Activated CD4-positive, alpha-beta T cell treated with anti-CD3 and anti-CD28 coated beads for 36 hours (primary cell): ENCODE measurements at places on chromosomes 2 and 18. TPM values are rescaled to one million over a fixed set of nuclear protein-coding genes. Genes with fewer than 3 reads are reported as not detected.

DNA sequence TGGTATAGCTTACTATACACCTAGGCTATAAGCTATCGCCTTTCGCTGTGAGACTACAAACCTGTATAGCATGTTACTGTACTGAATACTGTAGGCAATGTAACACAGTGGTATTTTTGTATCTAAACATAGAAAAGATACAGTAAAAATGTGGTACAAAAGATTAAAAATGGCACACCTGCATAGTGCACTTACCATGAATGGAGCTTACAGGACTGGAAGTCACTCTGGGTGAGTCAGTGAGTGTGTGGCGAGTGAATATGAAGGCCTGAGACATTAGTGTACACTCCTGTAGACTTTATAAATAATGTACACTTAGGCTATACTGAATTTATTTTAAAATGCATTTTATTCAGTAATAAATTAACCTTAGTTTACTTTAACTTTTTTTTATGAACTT is 258.2 kb upstream of the SP5 start:
- H3K27me3 ChIP-seq: peaks cover 2% of the 10 kb centered on the region
- no peak overlapping the region for H3K4me3 ChIP-seq
- no peak overlapping the region for H3K27ac ChIP-seq
- H3K4me1 ChIP-seq: no peaks in the 10 kb centered on the region
- no peak for DNase-seq
- no peaks in the 10 kb centered on the region for H3K36me3 ChIP-seq

Gene LRRFIP1
- total RNA-seq: 235 TPM

Gene SKA1
- 38.6 TPM for total RNA-seq

Gene UGT1A3
- not detected for total RNA-seq

- no peaks in the 10 kb centered on the region for H3K27me3 ChIP-seq
- no peak overlapping the region for H3K4me3 ChIP-seq
- H3K27ac ChIP-seq: no peak overlapping the region
- peaks cover 79% of the 10 kb centered on the region for H3K4me1 ChIP-seq
- H3K36me3 ChIP-seq: peaks cover 6% of the 10 kb centered on the region
Measured at GRCh38 chr2:97966545-97967215, 29.1 kb downstream of the TMEM131 start.

Gene VSNL1
- not detected for total RNA-seq

- H3K4me1 ChIP-seq: no peaks in the 10 kb centered on the region
- no peak for DNase-seq
- H3K36me3 ChIP-seq: no peaks in the 10 kb centered on the region
- H3K27me3 ChIP-seq: peaks cover 18% of the 10 kb centered on the region
- no peak overlapping the region for H3K4me3 ChIP-seq
Measured at GRCh38 chr2:38138419-38138818, 62.5 kb upstream of the CYP1B1 start.

GRCh38 chr2:9087121-9087681 is 83.7 kb upstream of the MBOAT2 start:
- DNase-seq: no peak
- no peaks in the 10 kb centered on the region for H3K4me1 ChIP-seq
- peaks cover 1% of the 10 kb centered on the region for H3K36me3 ChIP-seq
